ENCODE measurements at places on chromosomes 3 and 15.

DNA sequence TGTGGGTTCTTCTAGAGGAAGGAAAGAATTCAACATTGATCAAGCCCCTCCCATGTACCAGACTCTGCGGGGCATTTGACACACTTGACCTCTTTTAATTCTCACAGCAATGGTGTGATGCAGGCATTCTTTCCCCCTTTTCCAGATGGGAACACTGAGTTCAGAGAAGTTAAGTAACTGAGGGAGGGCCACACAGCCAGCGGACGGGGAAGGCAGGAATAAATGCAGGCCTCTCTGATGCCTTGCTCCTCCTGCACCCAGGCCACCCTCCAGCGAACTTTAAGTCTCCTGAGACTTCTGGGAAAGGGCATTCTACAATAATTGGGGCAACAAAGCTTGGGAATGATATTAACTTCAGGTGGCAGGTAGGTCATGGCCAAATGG lies 227.4 kb downstream of the UACA start:
- DNase-seq: no peak

- no peak for DNase-seq
These were observed 343.5 kb downstream of the FOXP1 start for GRCh38 chr3:71240034-71240433.

DNA sequence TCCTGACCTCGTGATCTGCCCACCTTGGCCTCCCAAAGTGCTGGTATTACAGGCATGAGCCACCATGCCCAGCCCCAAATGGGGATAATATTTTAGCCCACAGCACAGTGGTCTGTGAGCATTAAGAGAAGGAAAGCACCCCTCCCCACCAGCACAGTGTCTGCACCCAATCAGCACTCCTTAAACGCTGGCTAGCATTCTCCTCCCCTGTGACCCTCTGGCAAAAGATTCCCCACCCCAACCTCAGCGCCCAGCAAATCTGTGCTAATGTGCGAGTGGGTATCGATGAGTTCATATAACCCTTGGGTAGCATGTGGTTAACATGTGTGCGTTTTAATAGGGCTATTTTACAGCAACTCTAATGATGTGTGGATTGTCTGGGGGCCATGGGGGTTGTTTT lies 18.3 kb upstream of the EPHB3 start:
- no peak for DNase-seq

DNA sequence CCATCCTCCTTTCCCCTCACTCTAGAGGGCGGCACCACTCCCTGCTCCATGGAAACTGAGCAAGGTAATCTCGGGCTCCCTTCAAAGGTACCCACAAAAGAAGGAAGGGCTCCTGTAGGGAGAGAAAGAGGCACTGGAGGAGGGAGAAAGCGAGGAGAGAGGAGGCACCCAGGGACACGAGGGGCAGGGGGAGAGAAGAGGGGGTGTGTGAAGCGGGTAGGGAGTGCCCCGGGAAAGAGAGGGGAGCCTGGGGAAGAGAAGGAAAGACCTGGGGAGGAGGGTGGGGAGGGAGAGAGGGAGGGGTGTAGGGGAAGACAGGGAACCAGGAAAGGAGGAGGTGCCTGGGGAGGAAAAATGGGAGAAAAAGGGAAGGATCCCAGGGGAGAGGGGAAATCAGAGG lies 523 bp downstream of the VILL start:
- no peak for DNase-seq

GRCh38 chr3:1318296-1319005 lies 225.6 kb downstream of the CNTN6 start:
- no peak for DNase-seq

GRCh38 chr3:161838021-161838420 lies 341.4 kb downstream of the OTOL1 start:
- no peak for DNase-seq

DNA sequence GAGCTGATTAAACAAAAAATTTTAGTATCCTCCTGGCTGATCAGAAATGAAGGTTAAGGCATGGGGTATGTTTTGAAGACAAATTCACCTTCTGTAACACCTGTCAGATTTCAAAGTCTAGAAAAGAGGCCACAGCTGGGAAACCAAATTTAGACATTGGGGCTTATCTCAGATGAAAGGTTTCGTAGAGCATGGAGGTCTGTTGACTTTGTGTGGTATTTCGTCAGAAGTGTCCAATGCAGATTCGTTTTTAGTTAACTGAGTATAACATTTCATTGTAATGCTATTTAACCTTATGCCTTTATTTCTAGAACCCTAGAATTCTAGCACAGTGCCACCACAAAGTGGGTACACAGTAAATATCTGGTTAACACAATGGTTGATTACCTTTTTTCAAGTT lies 61.7 kb downstream of the FNDC3B start:
- no peak for DNase-seq

DNA sequence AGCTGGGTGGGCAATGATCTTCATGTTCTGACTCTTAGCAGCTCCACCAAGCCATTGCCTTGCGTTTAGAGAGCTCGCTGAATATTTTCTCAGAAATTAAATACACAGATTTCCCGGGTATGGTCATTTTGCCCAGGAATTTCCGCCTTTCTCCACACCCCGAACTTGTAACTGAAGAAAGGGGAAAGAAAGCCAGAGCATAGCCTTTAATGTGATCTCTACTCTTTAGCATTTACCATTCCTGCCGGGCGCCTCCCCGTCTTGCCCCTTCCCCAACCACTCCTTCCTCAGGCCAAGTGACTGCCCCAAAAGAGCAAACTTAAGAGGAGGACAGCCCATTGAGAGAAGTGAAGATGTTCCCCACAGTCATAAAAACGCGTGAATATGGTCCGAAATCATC lies 53.1 kb downstream of the LMCD1 start:
- no peak for DNase-seq

DNA sequence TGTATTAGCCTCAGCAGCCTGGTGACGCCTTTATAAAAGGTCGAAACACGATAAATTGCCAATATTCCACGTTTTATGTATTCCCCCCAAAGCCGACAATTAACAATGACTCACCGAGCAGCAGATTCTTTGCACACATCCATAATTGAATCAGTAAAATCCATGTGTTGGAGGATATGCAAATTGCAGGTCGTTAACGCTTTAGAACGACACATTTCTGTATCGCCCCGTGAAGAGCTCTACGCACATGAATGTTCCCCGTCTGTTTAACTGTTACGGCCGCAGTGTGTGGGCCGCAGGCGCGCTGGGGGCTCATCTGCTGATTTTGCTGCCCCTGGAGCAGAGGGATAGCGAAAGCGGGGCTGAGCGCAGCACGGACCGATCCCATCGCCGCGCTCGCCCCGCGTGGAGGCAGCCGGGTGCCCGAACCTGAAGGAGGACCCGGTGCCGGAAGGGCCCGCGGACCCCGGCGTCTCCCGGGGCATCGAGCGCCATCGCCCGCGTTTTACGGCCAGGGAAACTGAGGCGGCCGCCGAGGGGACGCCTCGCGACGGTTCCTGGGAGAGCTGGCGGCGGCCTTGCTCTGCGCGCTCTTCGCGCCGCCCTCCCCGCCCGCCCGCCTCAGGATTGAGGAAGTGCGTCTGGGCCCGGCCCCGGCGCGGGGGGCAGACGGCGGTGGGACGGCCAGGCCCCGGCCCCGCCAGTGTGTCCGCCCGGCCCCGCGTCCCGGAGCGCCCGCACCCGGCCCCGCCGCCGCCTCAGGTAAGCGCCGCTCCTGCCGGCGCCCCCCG lies at the start of gene LRRK1:
LRRK1 (plus strand) TSS at position 668 of the 791 bp plus-strand sequence. CDS start 5,276 bp downstream, outside the sequence.
- DNase-seq: no peak

GRCh38 chr15:101116681-101116976 lies 135.2 kb downstream of the CHSY1 start:
- no peak for DNase-seq

GRCh38 chr15:29465816-29466215 lies 196.2 kb upstream of the NSMCE3 start:
- no peak for DNase-seq

- no peak for DNase-seq
These were observed 78.7 kb upstream of the TTBK2 start for GRCh38 chr15:42999201-42999779.

DNA sequence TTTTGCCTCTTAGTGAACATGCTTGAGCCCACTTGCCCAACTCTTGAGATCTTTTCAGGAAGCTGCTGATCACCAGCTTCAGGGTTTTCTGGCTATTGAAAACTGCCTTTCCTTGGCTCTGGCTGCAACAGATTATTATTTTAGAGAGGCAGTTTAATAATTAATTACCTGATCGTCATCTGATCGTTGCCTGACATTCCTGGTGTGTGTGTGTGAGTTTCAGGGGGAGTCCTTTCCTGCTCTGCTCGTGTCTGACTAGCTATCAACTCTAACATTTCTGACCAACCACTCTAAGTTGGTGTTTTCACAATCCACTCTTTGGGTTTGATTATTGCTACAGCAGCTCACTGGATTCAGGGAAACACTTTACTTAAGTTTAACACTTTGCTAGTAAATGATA lies 84.3 kb upstream of the SPATA16 start:
- no peak for DNase-seq

DNA sequence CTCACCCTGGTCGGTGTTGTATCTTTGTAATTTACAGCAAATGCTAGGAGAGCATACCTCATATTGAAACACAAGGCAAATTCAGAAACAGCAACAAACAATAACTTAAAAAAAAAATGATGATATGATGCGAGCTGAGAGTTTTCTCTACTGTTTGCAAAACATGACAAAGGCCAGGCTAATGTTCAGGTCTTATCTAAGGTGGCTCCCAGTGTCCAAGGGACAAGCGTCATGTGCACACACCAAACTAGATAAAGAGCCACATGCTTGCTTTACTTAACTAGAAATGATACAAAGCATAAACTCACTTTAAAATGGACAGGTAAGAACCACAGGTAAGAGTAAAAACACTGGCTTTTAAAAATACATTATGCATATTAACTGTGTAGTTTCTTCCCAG lies 375.9 kb downstream of the FOXP1 start:
- no peak for DNase-seq

DNA sequence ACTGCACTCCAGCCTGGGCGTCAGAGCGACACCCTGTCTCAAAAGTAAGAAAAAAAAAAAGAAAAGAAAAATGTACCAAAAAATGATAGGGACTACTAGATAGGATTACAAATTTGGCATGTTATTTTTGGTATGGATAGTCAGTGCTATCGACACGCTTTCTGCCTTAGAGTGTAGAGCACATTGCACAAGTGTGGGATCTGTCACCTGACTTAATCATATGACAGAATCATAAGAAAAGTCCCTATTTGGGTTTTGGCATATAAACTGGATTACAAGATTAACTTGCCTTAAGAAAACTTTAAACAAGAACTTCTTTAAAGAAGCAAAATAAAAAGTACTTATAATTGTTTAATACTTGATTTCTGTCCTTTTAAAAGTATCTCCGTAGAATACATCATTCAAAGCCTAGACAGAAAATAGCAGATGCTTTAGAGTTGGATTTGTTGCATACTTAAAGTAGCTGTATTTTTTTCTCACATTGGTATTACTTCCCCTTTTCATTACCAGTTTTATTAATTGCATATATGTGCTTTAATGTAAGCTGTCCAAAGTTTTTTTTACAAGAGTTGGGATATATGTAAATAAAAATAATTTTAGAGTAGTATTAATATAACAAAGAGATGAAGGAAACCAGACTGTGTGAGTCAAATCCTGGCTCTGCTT lies 7.8 kb downstream of the ATP6V1A start:
- DNase-seq: no peak

DNA sequence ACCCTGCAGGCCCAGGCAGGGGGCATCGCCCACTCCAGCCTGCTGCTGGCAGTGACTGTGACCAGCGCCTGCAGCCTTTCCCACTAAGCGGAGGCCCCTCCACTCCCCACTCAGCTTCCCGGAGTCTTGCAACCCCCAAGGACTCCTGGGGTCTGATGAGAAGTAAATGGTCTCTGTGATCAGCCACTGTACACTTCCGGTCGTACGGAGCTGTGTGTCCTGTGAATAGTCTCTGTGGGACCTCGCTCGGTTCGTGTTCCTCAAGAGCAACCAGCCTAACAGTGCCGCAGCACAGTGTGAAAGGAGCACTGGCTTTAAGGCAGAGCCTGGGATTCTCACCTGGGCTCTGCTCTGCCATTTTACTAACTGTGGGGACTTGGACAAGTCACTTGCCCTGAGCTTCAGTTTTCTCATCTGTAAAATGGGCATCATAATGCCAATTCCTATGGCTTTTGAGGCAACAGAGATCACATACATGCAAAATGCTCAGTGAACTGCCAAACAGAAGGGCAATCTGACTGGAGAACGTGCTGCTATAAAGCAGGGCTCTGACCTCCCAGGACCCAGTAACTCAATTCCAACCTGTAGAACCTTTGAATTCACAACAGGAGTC lies 26.7 kb downstream of the TMEM43 start:
- DNase-seq: no peak

DNA sequence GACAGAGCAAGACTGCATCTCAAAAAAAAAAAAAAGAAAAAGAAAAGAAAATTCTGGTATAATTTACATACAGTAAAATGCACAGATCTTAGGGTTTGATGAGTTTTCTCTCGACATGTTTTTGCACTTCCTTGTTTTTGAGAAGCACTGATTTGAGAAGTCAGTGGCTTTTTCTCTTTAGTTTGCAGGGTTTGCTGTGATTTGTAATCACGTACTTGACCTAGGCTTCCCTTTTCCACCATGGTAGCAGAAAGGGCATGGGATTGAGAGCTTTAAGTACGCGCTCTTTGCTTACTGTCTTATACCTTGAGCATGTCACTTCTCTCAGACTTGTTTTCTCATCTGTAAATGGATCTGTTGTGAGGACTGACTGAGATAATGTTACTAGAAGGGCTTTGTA lies 4.1 kb downstream of the VHL start:
- DNase-seq: no peak

DNA sequence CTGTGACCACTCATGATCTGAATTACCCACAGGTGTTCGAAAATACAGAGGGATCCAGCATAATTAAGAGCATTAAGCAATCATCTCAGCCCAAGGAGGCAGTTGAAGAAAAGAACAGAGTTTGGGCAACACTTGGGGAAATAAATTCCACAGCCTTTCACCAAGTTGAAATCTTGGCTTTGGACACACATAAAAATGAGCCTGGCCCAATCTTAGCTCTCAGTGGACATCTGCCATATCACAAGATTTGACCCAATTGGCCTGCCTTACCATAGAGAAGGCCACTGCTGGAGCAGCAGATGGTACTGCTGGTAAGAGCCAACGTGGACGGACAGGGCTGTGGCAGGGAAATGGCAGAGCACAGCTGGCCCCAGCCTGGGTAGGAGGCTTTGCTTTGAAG lies 13.0 kb downstream of the FOXP1 start:
- no peak for DNase-seq

- no peak for DNase-seq
These were observed 5.8 kb downstream of the MYO9A start for GRCh38 chr15:72112116-72112515.
